Activated CD8-positive, alpha-beta memory T cell treated with anti-CD3 and anti-CD28 coated beads for 1 hour (primary cell): ENCODE measurements at places on chromosomes 6 and 20.

DNA sequence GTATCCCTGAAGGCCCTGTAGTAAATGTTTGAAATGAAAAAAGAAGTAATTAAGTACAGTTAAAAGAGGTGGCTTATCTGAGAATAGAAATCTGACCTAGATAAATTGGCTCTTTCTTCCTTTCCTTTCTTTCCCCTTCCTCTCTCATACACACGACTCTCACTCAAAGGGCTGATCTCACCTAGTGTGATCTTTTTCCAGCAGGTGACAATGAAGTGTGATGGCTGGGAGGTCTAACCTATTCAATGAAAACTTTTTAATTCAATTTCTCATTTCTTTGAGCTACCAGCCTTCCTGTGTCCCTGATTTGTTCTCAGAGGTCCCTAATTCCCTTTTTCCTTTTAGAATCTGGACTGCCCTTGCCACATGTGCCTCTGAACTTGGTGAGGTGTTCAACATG is 118.0 kb upstream of the RIMS1 start:
- no peak for DNase-seq

DNA sequence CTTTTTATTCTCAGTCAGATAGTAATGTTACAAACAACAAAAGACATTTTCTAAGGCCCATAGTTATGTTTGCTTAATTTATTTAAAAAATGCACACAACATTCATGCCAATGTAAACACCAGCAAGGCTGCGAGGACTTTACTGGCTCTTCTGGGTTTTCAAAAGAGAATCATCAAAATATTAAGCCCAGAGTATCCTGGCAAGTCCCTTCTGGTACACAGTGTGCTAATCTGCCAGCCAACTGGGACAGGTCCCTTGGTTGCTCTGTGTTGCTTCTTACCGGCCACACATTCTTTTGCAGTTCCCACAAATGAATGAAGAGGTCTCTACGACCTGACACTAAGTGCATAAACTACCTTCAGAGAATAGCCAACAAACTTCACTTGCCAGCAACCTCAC is 42.6 kb upstream of the SPDEF start:
- DNase-seq = no peak

GRCh38 chr6:167137881-167138280 is 15.0 kb downstream of the CCR6 start:
- DNase-seq = no peak

- DNase-seq = no peak
These were observed 2.3 kb upstream of the DSN1 start for GRCh38 chr20:36775826-36776225.

DNA sequence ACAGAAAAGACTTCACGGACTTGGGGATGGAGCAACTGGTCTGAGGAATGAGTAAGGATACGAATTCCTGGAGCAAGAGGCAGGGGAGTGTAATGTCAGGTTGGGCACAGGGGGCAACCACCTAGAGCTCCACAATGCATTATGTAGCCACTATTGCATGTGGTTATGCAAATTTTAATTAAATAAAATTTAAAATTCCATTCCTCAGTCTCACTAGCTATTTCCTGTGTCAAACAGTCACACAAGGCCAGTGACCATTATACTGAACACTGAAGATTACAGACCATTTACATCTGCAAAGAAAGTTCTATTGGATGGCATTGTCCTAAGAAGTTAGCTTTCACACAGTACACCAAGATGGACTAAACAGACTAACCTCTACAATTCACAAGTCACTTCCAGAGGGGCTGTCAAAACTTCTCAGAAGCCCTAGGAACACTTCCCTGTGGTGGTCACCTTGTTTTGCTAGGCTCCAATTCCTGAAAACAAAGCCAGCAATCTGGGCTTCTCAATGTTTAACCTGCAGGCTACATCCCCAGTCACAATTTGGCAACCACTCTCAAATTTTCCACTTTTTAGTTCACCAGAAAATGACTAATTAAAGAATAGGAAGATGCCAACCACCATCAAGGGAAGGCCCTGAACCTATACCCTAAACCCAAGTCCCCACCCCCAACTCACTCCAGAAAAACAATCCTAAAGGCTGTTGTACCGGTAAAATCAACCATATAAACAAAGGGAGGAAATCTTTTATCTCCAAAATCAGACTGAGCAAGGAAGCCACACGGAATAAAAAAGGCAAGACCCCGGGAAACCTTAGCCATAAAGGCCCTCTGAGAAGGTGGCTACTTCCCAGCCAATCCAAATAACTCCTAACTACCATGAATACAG is 34.2 kb upstream of the C20orf203 start:
- DNase-seq = no peak

- DNase-seq = no peak
These were observed 14.6 kb upstream of the HLA-F start for GRCh38 chr6:29708432-29709179.

DNA sequence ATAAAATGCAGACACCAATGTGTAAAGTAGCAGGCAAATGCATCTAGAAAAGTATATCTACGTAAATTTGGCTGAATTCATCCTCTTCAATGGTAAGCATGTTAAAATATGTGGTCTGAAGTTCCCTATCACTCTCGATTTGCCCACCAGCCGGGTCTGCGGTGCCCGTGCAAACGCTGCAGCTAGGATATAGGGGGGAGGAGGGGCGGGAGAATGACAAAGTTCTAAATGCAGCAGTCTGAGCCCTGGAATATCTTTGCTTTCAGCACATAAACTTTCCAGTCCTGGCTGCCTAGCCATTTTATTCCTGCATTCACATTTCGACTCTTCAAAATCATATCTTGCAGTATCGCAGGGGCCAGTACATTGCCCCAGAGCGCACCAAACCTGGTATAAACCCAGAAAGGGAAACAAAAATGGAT is 708 bp downstream of the NRN1 start:
- DNase-seq = no peak

- no peak for DNase-seq
These were observed 6.4 kb downstream of the PREX1 start for GRCh38 chr20:48821261-48821920.

- DNase-seq = no peak
These were observed 398.1 kb downstream of the LMBRD1 start for GRCh38 chr6:69398729-69399128.
